ENCODE measurements at places on chromosomes 11 and 22. TPM values are rescaled to one million over a fixed set of nuclear protein-coding genes. Genes with fewer than 3 reads are reported as not detected.

Gene CLDN5
- 36.6 TPM for total RNA-seq

DNA sequence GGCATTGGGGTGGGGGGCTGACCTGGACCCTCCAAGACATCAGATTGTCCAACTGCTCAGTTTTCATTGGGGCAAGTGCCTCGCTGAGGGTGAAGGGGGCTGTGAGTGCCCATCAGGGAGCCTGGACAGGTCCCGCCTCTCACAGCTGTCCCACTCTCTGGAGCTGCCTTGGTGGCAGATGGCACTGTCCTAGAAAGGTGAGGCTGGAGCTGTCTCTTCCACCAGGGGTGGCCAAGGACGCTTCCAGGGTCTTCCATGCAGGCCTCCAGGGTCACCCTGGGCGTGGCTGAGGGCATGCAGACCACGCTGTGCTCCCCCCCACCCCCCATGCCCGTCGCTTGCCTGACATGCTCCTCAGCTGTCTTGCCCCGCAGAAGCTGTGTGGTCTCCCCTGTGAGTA is 53.5 kb upstream of the CCDC188 start:
- DNase-seq, result no peak
- H3K27me3 ChIP-seq, result no peaks in the 10 kb centered on the region
- H3K4me1 ChIP-seq, result no peaks in the 10 kb centered on the region
- H3K36me3 ChIP-seq, result no peaks in the 10 kb centered on the region
- H3K27ac ChIP-seq, result peak overlapping the region; percentile 73

DNA sequence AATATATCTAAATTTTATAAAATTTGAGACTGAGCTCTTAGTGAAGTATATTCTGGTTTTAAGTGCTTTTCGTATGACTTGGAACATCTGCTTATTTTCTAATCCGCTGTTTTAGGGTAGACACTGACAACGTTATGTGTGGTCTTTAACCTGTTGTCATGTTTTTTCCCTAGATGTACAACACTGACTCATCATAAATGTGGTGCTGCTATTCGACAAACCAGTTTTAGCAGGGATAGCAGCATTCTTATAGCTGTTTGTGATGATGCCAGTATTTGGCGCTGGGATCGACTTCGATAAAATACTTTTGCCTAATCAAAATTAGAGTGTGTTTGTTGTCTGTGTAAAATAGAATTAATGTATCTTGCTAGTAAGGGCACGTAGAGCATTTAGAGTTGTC is 23.8 kb upstream of the HIKESHI start:
- no peaks in the 10 kb centered on the region for H3K27me3 ChIP-seq
- DNase-seq, result no peak
- H3K36me3 ChIP-seq, result peaks cover 17% of the 10 kb centered on the region

DNA sequence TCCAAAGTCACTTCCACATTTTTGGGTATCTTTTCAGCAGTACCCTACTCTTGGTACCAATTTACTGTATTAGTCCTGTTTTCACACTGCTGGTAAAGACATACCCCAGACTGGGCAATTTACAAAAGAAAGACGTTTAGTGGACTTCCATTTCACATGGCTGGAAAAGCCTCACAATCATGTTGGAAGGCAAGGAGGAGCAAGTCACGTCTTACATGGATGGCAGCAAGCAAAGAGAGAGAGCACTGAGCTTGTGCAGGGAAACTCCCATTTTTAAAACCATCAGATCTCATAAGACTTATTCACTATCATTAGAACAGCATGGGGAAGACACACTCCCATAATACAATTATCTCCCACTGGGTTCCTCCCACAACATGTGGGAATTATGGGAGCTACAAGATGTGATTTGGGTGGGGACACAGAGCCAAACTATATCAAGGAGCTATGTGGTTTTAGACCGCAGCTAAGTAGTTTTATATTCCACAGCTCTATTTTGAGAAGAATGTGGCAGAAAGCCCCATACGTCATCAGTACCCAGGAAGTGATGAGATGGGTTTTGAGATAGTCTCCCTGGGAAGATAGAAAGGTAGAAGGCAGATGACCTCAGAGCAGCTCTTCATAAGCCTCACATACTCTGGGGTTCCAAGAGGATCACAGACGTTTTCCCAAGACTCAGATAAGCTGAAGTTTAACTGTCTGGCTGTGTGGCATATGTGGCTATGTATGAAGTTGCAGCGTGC is 96.3 kb downstream of the APIP start:
- DNase-seq, result no peak
- H3K27ac ChIP-seq, result no peak overlapping the region
- no peaks in the 10 kb centered on the region for H3K36me3 ChIP-seq
- H3K4me3 ChIP-seq, result no peak overlapping the region

DNA sequence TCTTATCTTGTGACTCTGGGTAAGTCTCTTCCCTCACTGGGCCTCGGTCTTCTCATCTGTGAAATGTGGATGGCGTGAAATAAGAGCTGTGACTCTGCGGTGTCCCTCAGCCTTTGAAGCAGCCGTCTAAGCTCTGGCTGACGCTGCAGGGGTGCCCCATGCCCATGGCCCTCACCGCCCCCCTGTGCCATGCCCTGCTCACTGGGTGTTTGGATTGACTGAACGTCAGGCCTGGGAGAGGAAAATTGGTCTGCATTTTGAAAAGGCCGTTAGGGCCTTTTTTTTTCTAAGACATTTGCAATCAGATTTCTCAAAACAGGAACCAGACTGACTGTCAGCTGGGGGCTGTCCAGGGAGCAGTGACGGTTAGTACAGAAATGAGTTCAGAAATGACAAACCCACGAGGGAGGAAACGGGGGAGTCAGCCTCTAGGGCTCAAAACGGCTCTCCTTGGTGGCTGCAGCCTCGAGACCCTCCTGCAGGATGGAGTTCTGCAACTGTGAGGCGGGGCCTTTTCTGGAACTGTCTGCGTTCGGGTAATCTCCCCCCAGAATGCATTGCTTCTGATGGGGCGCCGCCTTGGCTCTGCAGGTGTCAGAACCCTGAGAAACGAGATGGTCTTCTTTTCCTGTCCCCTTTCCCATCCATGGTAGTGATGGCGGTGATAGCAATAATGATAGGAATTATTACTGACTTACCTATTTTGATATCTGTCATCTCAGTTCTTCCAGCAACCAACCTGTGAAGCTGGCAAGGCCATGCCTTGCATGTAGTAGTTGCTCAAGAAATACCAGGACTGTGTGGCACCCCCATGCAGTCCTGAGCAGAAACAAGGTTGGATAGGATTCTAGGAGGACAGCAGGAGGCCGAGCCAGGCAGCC is 2.0 kb downstream of the GRK2 start:
- H3K27ac ChIP-seq, result peak overlapping the region; percentile 86
- no peaks in the 10 kb centered on the region for H3K27me3 ChIP-seq
- peaks cover 10% of the 10 kb centered on the region for H3K36me3 ChIP-seq
- peak overlapping the region; percentile 95 for H3K4me3 ChIP-seq

DNA sequence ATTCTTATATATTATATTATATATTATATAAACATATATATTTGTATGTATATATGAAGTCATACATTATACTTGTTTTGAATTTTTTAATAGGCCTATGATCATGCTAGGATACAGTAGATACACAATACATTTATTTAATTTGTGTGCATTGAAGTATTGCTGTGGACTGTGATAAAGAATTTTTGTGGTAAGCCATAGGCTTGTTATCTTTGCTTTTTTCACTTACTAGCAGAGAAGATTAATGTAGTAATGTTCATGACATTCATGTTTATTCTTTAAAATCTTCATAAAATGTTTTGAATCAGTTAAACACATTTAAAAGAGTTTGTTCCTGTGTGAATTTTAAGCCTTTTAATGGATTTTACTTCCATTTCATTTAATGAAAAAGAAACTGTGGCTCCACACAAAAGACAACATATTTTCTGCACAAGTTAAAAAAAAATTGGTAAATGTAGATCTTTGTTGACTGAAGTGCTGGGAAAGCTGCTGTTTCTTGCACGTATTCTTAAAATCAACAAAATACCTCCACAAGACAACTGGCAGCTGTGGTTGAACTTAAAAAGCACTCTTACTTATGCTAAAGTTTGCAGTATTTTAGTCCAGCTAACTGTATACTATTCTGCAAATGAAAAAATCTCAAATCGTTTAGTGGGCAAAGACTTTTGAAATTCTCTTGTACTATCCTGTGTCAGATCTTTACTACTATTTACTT is 156.2 kb downstream of the TMEM135 start:
- no peaks in the 10 kb centered on the region for H3K4me1 ChIP-seq
- H3K27me3 ChIP-seq, result no peaks in the 10 kb centered on the region
- no peak for DNase-seq
- no peak overlapping the region for H3K4me3 ChIP-seq
- H3K36me3 ChIP-seq, result no peaks in the 10 kb centered on the region
- H3K27ac ChIP-seq, result no peak overlapping the region

DNA sequence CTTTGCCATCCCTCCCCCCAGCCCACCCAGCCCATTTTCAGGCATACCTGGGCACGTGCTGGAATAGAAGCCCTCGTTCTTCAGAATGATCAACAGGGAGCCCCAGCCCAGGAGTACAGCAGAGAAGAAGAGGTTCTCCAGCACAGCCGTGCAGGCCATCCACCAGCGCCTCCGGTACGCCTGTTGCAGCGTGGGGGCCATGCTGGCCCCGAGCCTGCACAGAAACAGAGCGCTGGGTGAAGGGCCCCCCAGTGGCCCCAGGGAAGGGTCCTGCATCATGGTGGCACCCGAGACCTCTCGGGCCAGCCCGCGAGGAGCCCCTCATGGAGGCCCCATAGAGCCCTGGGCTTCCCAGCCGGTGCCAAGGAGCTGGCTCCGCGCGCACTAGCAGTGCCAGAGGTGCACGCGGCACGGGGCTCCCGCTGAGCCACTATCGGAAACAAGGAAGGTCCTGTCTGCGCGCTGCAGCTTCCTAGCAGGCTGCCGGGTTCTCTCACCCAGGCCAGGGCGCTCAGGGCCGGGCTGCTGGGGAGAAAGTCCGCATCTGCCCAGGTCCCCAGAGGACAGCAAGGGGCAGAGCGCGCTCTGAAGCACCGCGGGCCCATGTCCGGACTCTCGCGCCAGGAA is 1.5 kb downstream of the SLC43A1 start:
- peak; percentile 62 for DNase-seq
- no peaks in the 10 kb centered on the region for H3K36me3 ChIP-seq
- no peaks in the 10 kb centered on the region for H3K27me3 ChIP-seq

DNA sequence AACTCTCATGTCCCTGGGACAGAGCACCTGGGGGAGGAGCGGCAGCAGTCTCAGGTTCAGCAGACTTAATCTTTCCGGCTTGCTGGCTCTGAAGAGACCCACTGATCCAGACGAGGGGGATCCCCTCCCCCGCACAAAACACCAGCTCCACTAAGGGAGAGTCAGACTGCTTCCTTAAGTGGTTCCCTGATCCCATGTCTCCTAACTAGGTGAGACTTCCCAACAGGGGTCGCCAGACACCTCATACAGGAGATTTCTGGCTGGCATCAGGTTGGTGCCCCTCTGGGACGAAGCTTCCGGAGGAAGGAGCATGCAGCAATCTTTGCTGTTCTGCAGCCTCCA is 157.2 kb upstream of the TMEM45B start:
- no peaks in the 10 kb centered on the region for H3K36me3 ChIP-seq
- H3K4me1 ChIP-seq, result no peaks in the 10 kb centered on the region
- no peak for DNase-seq
- no peak overlapping the region for H3K4me3 ChIP-seq
